Esophagus mucosa (tissue), 1 donor: ENCODE measurements at places on chromosomes 1 and 21.

GRCh38 chr1:224539971-224540370, 76.1 kb upstream of the CNIH3 start:
- no peak for ATAC-seq

- ATAC-seq: no peak
These were observed 19.1 kb downstream of the USP48 start for GRCh38 chr1:21763694-21764419.

DNA sequence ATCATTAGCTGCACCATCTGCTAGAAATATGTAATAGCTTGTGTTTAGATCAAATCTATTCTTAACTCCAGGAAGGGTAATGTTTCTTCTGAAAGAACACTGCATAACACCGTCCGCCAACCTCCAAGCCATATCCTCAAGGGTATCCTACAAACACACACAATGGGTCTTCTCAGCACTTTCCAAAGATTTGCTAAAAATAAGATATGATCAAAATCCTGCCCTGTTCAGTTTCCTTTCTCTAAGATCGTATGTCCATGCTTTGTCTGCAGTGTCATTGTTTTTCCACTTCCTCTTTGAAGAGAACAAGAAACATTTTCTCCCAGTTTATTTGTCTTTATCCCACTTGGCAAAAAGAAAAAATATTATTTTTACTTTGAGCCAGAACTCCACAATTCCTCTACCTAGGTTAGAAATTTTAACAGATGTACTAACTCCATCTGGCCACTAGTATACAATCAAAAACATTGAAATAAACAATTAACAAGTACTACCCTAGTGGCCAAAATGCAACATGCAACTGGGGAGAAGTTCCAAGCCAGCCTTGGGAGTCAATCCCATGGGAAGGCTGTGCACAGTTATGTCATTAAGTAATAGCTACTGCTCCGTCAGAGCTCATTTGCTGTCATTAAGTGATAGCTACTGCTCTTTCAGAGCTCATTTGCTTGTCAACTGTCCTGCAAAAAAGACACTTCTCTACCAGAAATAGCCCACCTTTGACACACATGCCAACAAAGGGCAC, 37.8 kb downstream of the FRRS1 start:
- ATAC-seq: peak; percentile 53

DNA sequence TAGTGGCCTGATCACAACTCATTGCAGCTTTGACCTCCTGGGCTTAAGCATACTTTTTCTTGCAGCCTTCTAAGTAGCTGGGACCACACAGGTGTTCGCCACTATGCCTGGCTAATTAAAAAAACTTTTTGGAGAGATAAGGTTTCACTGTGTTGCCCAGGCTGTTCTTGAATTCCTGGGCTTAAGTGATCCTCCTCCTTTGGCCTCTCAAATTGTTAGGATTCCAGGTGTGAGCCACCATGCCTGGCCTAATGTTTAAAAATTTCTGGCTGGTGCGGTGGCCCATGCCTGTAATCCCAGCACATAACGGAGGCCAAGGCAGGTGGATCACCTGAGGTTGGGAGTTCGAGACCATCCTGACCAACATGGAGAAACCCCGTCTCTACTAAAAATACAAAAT, 24.4 kb downstream of the YTHDF2 start:
- ATAC-seq: no peak

GRCh38 chr1:32769524-32770220, 47.5 kb downstream of the YARS1 start:
- peak; percentile 25 for ATAC-seq

DNA sequence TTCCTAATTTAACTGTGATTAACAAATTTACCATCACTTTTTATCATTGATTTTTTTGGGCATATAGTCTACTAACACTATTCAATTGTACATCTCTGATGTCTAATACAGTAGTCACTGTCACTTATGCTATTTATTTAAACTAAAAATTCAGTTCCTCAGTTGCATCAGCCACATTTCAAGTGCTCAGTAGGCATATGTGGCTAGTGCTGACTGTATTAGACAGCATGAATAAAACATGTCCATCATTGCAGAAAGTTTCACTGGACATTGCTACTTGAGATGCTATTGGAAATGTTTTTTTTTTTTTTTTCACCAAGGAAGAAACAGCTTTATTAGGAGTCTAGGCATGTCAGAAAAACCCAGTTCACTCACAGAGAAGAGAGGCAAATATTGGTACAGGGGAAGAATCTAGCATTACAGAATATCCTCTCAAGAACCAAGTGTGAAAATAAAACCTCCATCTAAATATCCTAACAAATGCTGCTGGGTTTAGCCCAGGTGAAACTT, 108.1 kb upstream of the GNG4 start:
- no peak for ATAC-seq

GRCh38 chr1:215095524-215095923, 13.0 kb downstream of the KCNK2 start:
- ATAC-seq: no peak

DNA sequence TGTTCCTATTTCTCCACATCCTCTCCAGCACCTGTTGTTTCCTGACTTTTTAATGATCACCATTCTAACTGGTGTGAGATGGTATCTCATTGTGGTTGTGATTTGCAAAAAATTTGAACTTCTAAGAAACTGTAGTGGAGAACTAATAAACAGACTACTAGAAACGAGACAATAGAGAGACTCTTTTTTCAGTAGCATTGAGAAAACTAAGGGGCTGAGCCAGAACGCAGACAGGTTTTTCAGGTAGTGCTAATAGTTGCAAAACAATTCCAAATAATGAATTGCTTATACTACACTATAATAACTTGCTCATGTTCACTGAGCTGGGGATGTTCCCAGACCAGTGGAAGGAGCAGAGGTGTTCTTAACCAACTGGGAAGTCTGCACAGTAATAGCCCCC, 98.8 kb upstream of the DPH5 start:
- peak; percentile 93 for ATAC-seq

GRCh38 chr1:101288491-101288944, 51.7 kb downstream of the S1PR1 start:
- peak; percentile 91 for ATAC-seq

GRCh38 chr1:172137703-172138454, 282.6 kb upstream of the C1orf105 start:
- ATAC-seq: no peak

GRCh38 chr1:81484284-81484683, 316.4 kb upstream of the ADGRL2 start:
- no peak for ATAC-seq

DNA sequence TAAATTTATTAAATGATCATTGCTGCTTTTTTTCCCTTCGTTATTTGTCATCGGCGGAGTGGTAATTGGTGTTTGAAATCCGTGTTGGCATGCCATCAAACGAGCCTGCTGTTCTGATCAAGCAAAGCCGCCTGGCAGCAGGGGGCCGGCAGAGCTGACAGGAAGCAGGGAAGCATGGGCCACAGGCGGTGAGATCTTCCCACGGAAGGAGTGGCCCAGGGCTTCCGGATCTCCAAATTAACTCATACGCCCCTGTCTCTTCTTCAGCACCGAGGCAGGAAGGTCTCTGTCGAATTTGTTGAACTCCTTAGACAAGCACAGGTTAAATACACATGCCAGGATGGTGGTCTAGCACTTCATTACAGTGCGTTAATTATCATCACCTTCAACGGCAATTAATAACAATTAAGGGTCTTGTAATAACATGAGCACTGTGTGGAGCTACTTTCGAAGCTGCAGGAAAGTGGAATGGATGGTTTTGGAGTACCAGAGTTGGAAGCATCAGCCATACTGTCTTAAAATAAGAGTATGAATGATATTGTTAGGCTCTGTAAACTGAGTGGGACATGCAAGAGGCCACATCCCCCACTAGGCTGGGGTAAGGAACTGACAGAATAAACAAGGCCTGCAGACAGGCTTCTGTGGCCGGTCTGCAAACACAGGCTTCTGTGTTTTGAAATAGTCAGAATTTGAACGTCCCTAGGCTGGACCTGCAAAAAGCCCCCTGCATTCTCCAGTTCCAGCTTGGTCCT, 199.4 kb upstream of the DAB1 start:
- ATAC-seq: no peak

DNA sequence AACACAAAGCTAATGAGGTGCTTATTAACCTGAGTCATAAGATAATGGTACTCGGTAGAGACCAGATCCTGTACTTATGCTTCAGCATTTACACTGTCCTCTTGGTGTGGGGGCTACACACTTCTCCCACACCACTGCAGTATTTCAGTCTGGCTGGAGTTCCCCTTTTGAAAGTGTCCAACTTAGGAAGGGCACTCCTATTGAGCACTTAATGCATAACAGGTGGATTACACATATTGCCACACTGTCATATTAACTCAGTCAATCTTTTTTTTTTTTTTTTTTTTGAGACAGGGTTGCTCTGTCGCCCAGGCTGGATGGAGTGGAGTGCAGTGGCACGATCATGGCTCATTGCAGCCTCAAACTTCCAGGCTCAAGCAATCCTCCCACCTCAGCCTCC, 1.5 kb downstream of the GPATCH4 start:
- peak; percentile 40 for ATAC-seq

DNA sequence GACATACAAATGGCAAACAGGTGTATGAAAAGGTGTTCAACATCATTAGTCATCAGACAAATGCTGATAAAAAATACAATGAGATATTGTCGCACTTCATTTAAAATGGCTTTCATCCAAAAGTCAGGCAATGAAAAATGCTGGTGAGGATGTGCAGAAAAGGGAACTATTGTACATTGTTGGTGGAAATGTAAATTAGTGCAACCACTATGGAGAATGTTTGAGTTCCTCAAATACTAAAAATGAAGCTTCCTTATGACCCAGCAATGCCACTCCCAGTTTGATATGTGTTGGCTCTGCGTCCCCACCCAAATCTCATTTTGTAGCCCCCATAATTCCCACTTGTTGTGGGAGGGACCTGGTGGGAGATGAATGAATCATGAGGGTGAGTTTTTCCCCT, 309.7 kb upstream of the ZRANB2 start:
- ATAC-seq: no peak

- no peak for ATAC-seq
These were observed 6.3 kb upstream of the SPRR1A start for GRCh38 chr1:152977614-152978013.

- no peak for ATAC-seq
These were observed 59.4 kb upstream of the NEK2 start for GRCh38 chr1:211734791-211735190.

DNA sequence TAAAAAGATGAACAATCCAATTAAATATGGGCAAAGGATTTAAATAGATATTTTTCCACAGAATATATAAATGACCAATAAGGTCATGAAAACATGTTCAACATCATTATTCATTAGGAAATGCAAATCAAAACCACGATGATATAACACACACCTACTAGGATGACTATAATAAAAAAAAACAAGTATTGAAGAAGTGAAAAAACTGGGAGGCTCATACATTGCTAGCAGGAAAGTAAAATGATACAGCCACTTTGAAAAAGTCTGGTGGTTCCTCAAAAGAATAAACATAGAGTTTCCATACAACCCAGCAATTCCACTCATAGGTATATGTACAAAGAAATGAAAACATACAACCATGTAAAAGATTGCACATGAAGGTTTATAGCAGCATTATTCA, 75.7 kb upstream of the RAB4A start:
- ATAC-seq: no peak

- ATAC-seq: no peak
These were observed 148.4 kb upstream of the TMEM51 start for GRCh38 chr1:15005116-15005515.

DNA sequence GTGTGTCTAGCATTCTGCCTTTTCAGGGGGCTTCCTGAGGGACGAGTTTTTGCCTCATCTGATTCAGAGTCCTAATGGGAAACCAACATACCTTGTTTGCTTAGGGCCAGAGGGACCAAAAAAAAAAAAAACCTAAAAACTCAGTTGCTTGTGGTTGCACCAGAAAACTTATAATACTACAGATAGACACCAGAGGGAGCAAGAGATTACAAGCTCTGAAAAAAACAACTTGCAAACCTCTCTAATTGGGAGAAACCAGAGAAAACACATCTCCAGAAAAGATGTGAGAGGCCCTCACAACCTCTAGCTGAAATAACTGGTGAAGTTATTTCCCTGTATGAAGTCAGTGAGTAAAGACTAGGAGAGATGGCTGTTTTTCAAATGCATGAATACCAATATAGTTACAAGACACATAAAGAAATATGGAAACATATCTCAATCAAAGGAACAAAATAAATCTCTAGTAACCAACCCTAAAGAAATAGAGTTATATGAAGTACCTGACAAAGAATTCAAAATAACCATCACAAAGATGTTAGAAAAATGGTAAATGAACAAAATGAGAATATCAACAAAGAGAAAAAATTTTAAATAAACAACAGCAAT, 233.7 kb upstream of the NFIA start:
- ATAC-seq: no peak

- ATAC-seq: no peak
These were observed 240.9 kb downstream of the KIF26B start for GRCh38 chr1:245395680-245396079.
